ENCODE measurements at places on chromosomes 5 and 9.

DNA sequence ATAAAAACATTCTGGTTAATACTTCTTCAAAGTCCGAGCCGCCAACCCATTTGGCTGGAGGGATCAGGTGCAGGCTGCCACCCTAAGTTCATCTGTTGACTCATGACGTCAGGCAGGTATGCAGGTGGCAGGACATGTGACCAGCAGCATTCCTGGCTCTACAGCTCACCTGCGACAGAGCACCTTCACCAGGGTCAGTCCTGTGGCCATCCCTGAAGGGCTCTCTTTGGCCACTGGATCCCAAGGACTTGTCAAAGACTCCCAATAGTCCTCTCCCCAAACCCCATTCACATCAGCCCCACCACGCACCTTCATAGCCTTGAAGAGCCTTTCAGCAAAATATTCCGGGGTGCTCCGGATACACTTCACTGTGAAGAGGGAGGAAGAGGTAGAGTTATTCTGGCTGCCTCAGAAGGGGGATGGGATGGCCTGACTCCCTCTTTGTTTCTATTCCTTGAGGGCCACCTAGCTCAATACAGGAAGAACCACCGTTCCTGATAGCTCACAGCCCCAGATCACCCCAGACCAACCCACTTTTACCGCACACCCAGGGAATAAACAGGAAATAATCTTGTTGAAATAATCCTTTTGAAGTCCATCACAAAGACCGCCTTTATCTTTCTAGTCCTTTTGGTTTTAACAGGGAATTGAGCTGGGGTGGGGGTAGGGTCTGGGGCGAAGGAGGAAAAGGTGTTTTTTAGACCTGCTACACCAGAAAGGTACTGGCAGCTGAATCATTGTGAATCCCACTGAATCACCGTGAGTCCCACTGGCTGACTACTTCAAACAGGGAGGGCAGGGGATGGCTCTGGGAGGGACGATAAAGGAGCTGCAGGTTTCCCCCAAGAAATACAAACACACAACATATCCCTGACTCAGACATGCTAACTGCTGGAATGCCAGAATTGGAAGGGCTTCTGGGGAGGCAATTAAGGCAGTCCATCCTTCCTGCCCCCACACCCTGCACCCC, 26.4 kb downstream of the ANXA6 start:
- DNase-seq: no peak

GRCh38 chr5:9165546-9165945, 380.3 kb downstream of the SEMA5A start:
- DNase-seq: peak; percentile 73

- DNase-seq: no peak
Observed at GRCh38 chr5:119816055-119816454, 186.7 kb downstream of the FAM170A start.

- DNase-seq: no peak
Observed at GRCh38 chr9:12716823-12717600, 23.8 kb downstream of the TYRP1 start.

All from NCI-H748 treated with DMSO at 0.1 percent for 48 hours (cell line).